CD8-positive, alpha-beta memory T cell (primary cell): ENCODE measurements at places on chromosomes 2 and 18. TPM values are rescaled to one million over a fixed set of nuclear protein-coding genes. Genes with fewer than 3 reads are reported as not detected.

COLEC11 gene
- 0.24 TPM for total RNA-seq

GRCh38 chr2:23555944-23556343 is 171.0 kb downstream of the KLHL29 start:
- no peak for DNase-seq

- DNase-seq: no peak
Observed at GRCh38 chr2:241767464-241768250, 9.0 kb upstream of the GAL3ST2 start.

GRCh38 chr2:172244419-172245130 is 141.9 kb upstream of the DLX2 start:
- no peak for DNase-seq

DNA sequence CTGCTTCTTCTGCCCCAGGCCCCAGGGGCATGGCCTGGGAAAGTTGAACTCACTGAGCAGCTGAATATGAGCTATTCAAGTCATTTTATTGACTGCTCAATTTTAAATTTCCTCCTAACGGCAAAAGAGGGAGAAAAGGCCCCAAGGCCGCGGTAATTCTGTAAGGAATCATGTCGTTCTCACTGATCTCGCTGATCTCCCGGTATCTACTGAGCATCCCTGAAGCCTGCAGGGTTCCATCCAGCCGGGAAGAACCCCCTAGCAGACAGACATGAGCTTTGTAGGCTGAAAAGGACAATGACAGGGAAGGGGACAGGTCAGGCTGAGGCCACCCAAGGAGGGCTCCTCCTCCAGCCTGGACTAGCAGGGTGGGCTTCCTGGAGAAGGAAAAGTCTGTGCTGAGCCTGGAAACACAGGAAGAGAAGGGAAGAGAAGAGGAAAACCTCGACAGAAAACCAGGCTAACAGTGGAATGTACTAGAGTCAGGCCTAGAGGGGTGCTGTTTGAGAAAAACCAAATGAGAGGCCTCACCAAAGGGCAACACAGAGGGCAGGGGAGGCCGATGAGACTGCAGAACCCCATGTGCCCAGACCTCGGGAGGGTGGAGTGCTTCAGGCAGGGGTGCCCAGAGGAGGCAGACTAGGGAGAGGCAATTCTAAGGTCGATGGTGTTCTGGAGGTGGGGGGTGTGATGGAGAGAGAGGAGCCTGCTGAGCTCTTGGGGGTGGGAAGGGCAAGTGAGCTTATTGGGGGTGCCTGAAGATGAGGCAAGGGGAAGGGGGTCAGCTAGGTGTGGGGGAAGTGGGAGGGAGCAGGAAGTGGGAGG is 2.9 kb upstream of the NPPC start:
- DNase-seq: no peak
